ENCODE measurements at places on chromosomes 5 and 9. TPM values are rescaled to one million over a fixed set of nuclear protein-coding genes. Genes with fewer than 3 reads are reported as not detected.
A peak's percentile ranks its signal among the peaks of the same experiment; 100 is the strongest.

Gene LURAP1L
- total RNA-seq: 5.3 TPM

DNA sequence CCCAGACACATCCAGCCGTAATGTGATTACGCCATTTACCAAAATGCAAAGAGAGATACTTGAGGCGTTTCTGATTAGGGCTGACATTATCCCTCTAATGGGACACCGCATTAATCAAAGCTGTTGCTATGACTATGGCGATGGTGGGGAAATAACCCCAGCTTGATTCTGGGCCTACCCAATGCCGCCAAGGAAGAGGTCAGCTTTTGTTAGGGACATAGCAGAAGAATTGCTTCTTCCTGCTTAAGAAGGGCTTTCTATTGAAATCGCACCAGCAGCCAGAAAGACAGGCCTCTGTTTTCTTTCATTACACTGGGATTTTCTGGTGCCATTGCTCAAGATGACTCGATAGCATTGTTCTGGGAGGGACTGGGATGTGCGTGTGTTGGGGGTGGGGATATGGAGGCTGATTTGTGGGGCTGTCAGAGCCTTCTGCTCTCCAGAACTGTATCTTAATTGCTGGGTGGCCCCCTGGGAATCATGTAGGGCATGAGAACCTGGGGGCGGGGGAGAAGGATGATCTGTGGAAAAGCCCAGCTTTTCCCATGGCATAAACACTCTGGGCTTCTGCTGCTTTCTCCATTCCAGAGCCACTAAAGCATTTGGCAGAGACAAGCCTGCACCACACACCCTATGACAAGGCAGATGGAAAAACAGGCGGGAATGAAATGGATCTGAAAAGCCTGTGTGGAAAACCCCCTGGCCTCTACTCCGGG, 106.5 kb upstream of the RAD23B start:
- H3K27ac ChIP-seq: no peak overlapping the region
- 0 out of 2 replicates have a peak, but pooled peaks cover 4% of the 10 kb centered on the region for H3K27me3 ChIP-seq
- DNase-seq: no peak
- H3K36me3 ChIP-seq: no peaks in the 10 kb centered on the region

Gene ZFR
- total RNA-seq: 130 TPM

GRCh38 chr9:127972236-127972871, 8.4 kb downstream of the EEIG1 start:
- no peak overlapping the region for H3K4me3 ChIP-seq
- no peak overlapping the region for H3K27ac ChIP-seq
- H3K27me3 ChIP-seq: no peaks in the 10 kb centered on the region
- H3K36me3 ChIP-seq: no peaks in the 10 kb centered on the region
- no peak for DNase-seq

- peak overlapping the region; percentile 24 for H3K27ac ChIP-seq
- H3K36me3 ChIP-seq: no peaks in the 10 kb centered on the region
- peak; percentile 60 for DNase-seq
Observed at GRCh38 chr5:113230711-113231652, 203.8 kb downstream of the TSSK1B start.

GRCh38 chr9:27337833-27338526, 41.0 kb upstream of the EQTN start:
- no peaks in the 10 kb centered on the region for H3K36me3 ChIP-seq
- DNase-seq: no peak
- H3K27ac ChIP-seq: no peak overlapping the region
- H3K27me3 ChIP-seq: no peaks in the 10 kb centered on the region

Gene JAKMIP2
- total RNA-seq: 88.6 TPM

Gene PPP3R2
- not detected for total RNA-seq

- H3K27ac ChIP-seq: no peak overlapping the region
- no peaks in the 10 kb centered on the region for H3K36me3 ChIP-seq
- no peaks in the 10 kb centered on the region for H3K27me3 ChIP-seq
- DNase-seq: no peak
Observed at GRCh38 chr9:15253197-15253596, 53.8 kb downstream of the TTC39B start.

DNA sequence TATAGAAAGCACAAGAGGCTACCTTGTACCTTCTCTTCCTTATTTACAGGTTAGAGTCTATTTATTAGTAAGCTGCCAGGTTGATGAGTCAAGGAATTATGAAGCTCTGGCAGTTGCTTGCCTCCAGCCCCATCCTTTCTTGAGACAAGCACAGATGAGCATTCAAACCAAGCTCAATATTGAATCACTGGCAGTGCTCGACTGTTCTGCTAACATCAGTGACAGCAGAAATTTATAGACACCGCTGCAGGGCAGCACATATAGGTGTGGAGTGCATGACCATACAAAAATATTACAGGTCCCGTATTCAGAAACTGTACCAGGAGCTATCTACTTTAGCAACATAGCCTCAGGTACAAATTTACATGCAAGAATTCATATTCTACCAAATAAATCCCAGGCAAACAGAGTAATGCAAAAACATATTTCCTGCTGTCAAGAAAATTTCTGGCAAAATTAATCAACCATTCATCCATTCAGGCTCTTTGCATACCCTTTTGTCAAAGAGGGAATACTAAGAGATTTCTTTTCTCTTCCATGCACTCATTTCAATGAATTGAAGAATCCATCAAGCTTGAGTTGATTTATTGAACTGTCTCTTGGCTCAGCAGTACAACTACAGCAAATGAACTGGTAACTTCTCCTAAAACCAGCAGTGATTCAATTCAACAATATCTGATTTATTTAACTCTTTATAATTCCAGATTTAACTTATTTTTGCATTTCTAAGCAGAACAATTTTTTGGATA, 26.9 kb upstream of the PCA3 start:
- no peaks in the 10 kb centered on the region for H3K4me1 ChIP-seq
- no peaks in the 10 kb centered on the region for H3K36me3 ChIP-seq
- no peaks in the 10 kb centered on the region for H3K27me3 ChIP-seq
- no peak overlapping the region for H3K27ac ChIP-seq
- no peak overlapping the region for H3K4me3 ChIP-seq

DNA sequence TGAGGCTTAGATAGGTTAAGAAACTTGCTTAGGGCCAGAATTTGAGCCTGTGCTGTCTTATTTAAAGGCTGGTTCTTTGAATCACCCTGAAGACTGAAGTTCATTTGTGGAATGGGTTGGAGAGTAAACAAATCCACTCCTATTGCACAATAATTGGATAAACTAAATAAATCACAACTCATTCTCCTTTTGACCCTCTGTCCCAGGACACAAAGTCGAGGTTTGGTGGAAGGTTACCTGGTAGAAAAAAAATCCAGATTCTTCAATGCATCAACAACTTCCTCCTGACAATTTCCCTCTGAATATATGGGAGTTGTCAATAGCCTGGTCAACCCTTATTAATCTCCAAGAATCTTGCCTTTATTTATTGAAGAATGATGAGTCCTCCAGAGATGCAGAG, 28.9 kb downstream of the TBC1D2 start:
- H3K4me3 ChIP-seq: no peak overlapping the region
- H3K27me3 ChIP-seq: no peaks in the 10 kb centered on the region
- H3K27ac ChIP-seq: peak overlapping the region; percentile 47
- DNase-seq: no peak

DNA sequence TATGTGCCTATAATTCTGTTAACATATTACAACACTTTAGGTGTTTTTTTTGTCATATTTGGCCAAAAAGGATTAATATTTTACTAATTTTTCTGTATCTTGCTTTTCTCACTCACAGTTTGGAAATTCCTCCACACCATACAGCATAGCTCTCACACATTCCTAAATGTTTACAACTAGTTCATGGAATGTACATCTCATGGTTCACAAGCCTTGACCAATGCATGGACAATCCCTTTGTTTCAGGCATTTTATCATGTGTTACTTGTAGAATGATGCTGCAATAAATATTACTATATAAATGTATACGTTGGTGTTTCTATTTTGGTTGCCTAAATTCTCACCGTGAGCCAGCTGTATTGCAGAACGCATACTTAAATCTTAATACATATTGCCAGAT, 80.5 kb upstream of the SPATA31C2 start:
- no peak overlapping the region for H3K4me3 ChIP-seq

Gene IRX2
- total RNA-seq: 6.1 TPM

Gene AIF1L
- total RNA-seq: 1.0 TPM

Gene ZDHHC11B
- not detected for total RNA-seq

Gene FAM120A
- total RNA-seq: 85.7 TPM

DNA sequence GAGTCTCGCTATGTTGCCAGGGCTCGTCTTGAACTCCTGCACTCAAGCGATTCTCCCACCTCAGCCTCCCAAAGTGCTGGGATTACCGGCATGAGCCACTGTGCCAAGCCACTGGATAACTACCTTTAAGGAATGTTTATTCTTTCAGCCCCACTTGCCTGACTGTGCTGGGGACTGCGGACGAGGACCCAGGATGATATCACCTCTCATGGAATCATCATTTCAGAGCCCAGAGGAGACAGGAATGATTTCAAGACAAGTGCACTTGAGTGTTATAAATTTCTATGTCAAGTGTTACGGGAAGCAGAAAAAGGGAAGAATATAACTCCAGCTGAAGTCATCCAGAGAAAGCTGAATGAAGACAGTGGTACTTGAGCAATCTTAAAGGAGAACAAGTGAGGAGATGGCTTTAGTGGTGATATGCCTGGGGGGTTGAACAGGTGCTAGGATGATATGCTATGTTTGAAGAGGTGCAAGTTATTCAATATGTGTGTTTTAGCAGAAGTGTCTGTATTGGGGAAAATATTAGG, 109.3 kb downstream of the DCP2 start:
- H3K27me3 ChIP-seq: no peaks in the 10 kb centered on the region
- H3K27ac ChIP-seq: no peak overlapping the region
- no peak for DNase-seq
- H3K36me3 ChIP-seq: peaks cover 15% of the 10 kb centered on the region

Gene GNA14
- total RNA-seq: not detected

Gene NPR3
- total RNA-seq: 0.23 TPM

DNA sequence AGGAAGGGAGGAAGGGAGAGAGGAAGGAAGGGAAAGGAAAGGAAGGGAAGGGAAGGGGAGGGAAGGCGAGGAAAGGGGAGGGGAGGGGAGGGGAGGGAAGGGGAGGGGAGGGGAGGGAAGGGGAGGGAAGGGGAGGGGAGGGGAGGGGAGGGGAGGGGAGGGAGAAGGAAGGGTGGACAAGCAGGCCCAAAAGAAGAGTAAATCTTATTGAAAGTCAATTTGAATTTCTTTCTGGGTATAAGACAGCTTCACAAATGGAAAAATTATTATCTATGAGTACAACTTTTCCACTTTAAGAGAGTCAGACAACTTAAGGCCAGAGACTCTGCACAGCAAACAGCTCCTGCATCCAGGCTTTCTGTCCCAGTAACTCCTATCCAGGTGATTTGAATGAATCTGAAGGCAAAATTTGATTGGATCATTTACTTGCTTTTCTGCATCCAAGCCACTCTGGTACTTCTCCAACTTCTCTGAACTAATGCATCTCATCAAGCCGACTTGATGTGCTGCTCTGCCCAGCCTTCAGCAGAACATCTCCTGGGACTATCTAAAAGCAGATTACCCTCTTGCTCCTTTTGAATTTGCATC, 363.4 kb upstream of the KIF2A start:
- no peak for DNase-seq
- no peaks in the 10 kb centered on the region for H3K36me3 ChIP-seq
- H3K4me3 ChIP-seq: no peak overlapping the region
- no peak overlapping the region for H3K27ac ChIP-seq
- no peaks in the 10 kb centered on the region for H3K4me1 ChIP-seq

- H3K4me1 ChIP-seq: no peaks in the 10 kb centered on the region
- H3K27ac ChIP-seq: no peak overlapping the region
- H3K4me3 ChIP-seq: no peak overlapping the region
- no peak for DNase-seq
Observed at GRCh38 chr9:6917162-6917561, 159.4 kb downstream of the KDM4C start.

DNA sequence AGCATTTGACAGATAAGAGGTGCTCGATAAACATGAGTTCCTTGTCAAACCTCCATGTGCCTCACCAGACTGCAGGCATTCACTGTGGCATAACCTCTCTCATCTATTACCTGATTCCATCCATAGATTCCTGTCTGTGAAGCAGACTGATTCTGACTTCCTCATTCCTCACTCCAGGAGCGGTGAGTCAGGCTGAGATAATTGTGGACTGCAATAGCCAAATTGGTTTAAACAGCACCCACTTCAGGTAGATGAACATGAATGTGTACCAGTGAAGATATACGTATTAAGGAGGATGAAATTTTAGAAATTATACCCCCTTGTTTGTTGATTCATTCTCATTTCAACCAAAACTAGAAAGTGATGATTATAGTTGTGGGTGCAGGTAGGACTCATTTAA, 391.2 kb downstream of the HINT1 start:
- H3K27me3 ChIP-seq: no peaks in the 10 kb centered on the region
- no peak overlapping the region for H3K4me3 ChIP-seq
- DNase-seq: no peak
- no peaks in the 10 kb centered on the region for H3K36me3 ChIP-seq
- no peaks in the 10 kb centered on the region for H3K4me1 ChIP-seq

DNA sequence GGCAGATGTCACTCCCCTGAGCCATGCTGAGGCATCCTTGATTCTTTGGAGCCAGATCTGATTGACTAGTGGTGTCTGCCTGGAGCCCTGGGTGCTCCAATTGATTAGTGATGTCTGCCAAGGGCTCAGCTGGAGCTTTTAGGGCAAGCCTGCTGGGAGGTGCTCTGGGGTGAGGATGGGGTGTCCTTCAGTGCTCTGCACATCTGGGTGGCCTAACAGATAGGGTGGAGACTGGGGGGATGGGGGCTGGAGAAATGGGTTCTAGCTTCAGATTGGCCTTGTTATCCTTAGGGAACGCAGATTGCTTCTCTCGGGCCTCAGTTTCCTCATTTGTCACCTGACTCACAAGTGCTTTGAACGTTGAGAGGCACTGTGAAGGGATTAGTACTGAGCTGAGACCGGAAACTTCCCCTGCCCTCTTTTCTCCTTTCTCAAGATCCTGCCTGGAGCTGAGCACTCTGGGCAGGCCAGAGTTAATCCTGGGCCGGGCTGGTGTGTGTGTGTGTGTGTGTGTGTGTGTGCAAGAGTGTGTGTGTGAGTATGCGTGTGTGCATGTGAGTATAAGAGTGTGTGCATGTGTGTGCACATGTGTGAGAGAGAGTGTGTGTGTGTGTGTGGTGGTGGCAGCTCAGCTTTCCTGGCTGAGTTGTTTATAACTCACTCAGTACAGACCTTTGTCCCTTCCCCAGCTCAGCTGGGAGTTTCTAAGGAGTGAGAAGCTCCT, 5.6 kb upstream of the IER5L start:
- H3K4me1 ChIP-seq: peaks cover 13% of the 10 kb centered on the region
- no peak overlapping the region for H3K4me3 ChIP-seq
- no peaks in the 10 kb centered on the region for H3K36me3 ChIP-seq
- DNase-seq: peak; percentile 28
- no peaks in the 10 kb centered on the region for H3K27me3 ChIP-seq

DNA sequence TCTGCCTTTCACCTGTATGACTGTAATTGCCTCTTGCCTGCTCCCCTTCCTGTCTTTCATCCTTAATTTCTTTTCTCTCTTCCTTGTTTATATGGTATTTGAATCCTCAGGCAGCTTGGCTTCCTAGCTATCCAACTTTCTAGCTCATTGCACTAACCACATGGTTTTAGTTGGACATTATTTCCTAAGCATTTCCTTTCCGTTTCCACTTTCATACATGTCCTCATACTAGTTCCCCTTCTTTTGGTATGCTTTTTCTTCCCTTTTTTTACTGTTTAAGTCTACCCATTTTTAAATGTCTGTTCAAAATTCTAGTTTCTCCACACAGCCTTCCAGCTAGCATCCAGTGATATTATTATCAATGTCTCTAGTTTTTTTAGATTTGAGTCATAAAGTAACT, 6.6 kb downstream of the CWC27 start:
- H3K4me1 ChIP-seq: no peaks in the 10 kb centered on the region
- H3K27me3 ChIP-seq: no peaks in the 10 kb centered on the region
- no peak overlapping the region for H3K4me3 ChIP-seq
- no peak for DNase-seq
- H3K27ac ChIP-seq: no peak overlapping the region
